ENCODE measurements at places on chromosomes 1 and 21.

DNA sequence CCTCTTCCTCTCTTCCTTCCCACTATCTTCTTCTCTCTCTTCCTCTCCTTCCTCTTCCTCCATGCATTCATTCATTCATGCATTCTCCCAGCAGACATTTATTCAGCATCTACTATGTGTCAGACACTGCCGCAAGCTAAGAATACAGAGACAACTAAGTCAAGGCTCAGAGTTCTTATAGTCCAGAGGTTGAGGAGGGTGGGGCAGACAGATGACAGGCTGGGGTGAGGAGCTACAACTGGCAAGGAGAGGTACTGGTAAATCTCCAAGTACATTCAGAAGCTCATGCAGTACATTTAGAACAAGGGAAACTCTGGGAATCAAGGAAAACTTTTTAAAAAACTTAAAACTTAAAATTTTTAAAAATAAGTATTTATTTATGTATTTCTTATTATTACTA is 56.4 kb upstream of the FMOD start:
- DNase-seq, result no peak

DNA sequence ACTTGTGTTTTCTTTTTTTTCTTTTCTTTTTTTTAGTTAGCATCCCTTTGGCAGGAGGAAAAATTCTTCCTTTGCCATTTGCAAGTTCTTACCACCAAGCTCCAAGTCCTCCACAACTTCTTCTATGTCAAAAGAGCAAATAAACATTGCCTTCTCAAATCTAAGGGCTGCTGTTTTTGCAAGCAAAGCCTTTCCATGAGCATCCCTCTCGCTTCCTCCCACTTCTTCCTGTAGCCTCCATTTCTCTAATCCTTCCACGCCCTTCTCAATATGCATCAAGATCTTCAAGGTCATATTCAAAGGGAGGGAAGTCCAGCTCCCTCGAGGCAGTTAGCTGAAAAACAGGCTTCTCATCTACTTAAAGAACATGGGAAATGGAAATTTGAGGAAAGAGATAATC is 147.1 kb downstream of the ADSS2 start:
- DNase-seq, result no peak

DNA sequence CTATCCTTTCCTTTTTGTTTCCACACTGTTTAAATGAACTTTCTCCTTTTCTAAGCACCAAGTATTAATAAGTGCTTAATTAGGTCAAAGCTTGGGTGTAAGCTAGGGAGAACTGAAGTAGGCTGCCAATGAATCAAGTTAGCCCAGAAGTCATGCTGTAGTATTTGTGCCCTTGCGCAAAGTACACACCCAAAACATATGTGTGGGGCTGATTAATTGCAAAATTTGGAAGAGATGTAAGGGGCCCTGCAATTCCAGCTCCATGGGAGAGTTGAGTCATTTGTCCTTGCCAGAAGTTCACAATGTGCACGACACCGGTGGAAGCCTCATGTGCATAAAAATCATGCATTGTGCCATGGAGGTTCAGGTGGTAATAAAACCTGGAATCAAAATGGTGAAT is 18.6 kb upstream of the NTNG1 start:
- no peak for DNase-seq

- DNase-seq, result no peak
These were observed 1.7 kb upstream of the PSEN2 start for GRCh38 chr1:226868726-226869125.

- DNase-seq, result no peak
These were observed 51.5 kb downstream of the DMRTA2 start for GRCh38 chr1:50371749-50372148.

- DNase-seq, result no peak
These were observed 42.0 kb downstream of the DENND1B start for GRCh38 chr1:197733324-197733723.

- DNase-seq, result no peak
These were observed 161.0 kb downstream of the ZNF326 start for GRCh38 chr1:90155721-90156487.

- no peak for DNase-seq
These were observed 19.7 kb upstream of the TSPEAR start for GRCh38 chr21:44730951-44731579.

- no peak for DNase-seq
These were observed at the start of gene KISS1 for GRCh38 chr1:204196068-204196795. Gene KISS1 (minus strand): TSS chr1:204196491. CDS start chr1:204192876, 3,615 bp downstream.

DNA sequence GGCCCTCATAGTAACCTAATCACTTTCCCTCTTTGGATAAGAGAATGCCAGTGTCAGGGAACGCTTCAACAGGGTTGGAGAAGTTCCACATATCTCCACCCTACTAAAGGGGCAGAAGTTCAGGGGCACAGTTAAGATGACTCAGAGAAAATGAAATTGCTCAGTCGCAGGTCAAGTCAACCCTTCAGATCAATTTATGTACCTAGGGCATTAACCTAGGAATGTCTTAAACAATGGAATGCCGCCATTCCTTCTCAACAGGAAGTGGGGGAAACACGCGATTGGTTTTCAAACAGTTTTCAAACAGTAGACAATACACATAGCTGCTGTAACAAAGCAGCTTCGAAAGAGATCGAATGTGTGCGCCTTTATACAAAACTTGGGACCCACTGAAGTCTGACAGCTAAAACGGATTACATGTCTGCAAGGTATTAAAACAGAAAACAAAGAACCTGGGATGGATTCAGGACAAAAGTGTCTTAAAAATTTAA is 897 bp downstream of the SLC25A24 start:
- peak; percentile 10 for DNase-seq

DNA sequence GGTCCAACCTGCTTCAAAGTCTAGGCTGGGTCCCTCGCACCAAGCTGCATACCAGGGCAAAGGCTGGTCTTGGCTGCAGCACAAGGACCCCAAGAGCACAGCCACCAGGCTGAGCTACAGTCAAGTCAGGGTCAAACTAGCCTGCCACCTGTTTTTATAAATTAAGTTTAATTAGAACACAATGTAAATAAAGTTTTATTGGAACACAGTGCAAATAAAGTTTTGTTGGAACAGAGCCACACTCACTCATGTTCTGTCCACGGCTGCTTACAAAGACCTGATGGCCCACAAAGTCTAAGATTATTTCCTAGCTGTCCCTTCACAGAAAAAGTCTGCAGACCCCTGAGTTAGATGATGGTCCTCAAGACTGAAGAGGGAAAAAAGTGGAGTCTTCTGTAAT is 66.2 kb downstream of the MRPL37 start:
- no peak for DNase-seq

DNA sequence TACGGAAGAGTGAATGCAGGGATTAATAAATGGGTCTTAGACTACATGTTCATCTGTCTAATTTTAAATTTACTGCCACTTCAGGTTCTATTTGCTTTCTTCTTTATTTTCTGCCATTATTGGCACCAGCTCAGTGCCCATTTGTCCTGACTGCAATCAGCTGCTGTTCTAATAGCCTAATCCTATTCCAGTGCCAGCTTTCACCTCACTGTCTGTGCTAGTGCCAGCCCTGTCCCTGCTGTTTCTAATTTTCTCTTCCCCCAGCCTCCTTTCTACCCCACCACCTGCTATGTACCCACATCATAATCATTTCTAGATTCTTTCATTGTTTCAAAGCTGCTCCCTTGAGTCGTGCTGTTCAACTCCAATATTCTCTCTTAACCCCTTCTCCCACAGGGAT is 86.4 kb downstream of the KCNK1 start:
- no peak for DNase-seq

GRCh38 chr1:88399690-88400089 is 284.4 kb upstream of the PKN2 start:
- no peak for DNase-seq

DNA sequence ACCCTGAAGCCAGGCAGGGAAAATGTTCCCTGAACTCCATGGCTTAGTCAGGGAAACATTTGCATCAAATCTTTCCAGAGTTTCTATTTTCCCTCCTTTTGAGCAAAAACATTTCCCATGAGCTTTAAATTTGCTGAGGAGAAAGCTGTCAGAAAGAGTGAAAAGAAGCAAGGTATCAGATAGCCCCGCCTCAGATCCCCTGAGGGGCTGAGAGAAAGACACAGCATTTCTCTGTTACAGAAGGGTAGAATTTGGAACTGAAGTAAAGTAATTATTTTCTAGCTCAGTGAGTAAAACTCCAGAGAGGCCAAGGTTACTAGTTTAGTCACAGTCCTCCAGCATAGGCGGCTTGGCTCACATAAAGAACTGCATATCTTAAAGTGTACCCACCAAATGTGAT is 10.6 kb downstream of the FMO1 start:
- no peak for DNase-seq

GRCh38 chr1:61160526-61160925 is 78.2 kb downstream of the NFIA start:
- no peak for DNase-seq

DNA sequence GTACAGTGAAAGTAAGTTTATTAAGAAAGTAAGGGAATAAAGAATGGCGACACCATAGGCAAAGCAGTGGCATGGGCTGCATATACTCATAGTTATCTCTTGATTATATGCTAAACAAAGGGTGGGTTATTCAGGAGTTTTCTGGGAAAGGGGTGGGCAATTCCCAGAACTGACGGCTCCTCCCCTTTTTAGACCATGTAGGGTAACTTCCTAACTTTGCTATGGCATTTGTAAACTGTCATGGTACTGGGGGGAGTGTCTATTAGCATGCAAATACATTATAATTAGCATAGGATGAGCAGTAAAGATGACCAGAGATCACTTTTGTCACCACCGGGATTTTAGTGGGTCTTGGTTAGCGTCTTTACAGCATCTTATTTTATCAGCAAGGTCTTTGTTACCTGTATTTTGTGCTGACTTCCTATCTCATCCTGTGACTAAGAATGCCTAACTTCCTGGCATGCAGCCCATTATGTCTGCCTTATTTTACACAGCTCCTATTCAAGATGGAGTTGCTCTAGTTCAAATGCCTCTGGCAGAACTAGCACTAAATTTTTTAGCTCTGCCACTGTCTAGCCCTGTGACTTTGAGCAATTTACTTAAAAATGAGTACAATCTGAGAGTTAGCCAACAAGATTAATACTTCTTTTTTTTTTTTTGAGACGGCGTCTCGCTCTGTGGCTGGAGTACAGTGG is 110.3 kb upstream of the PALMD start:
- DNase-seq, result no peak

DNA sequence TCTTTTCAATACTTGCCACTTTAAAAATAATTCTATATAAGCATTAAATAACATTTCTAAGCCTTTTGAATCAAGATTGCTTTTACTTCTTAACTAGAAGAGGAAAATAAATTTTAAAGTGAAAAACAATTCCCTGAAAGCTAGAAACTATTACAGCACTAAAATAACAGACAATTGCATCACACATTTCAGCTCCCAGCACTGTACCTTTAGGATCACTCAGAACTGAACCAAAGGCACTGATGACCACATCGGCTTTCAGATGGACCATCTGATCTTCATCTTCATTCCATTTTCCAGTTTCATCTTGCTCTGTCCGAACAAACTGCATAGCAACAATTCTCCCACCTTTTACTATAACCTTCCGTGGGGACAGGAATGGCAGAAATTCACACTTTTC is 347.3 kb downstream of the DPYD start:
- DNase-seq, result no peak

DNA sequence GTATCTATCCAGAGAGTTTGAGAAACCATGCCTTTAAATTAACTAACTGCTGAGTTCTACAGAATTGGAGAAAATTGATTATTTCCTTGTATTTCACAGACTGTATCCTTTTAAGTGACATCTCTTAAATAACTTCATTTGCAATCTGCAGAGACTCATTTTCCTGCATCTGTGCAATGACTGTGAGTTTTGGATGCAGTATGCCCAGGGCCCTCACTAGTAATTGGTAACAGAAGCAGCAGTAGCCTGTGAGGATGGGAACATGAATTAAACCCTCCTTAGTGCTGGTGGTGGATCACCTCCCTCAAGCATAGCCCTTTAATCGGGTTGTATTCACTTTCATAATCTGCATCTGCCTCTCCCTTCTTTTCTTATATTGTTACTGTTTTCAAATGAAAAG is 21.7 kb upstream of the SH3D21 start:
- DNase-seq, result no peak

DNA sequence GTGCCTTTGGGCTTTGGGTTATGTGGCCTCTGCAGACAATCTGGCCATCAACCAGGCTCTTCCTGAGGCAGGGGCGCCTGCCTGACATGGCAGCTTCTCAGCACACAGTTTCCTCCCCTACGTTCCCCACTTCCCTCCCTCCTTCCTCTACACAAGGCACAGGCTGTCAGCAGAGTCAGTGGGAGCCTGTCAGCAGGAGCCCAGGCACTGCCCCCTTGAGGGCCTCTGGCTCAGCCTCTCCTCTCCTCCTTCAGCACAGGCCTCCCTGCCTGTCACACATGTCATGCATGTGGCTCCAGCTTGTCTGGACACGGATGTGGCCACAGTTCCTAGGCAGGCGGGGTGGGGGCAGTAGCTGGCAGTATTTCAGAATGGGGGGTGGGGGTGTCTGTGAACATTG is 52.2 kb upstream of the ARTN start:
- no peak for DNase-seq

- DNase-seq, result no peak
These were observed 58.9 kb downstream of the ERG start for GRCh38 chr21:38439426-38439825.

DNA sequence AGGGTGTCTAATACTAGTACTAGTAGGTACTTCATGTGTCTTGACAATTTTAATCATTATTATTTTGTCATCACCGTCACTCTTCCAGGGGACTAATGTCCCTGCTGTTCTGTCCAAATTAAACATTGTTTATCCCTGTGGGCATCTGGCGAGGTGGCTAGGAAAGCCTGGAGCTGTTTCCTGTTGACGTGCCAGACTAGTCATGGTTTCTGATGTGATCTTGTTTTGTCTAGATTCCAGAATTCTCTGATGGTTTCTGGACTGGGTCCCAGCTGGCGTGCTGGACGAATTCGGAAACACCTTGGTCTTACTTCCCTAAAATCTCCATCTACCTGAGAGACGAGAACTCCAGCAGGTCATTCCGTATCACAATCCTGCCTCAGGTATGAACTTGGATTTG is 66.1 kb upstream of the FAM3B start:
- DNase-seq, result no peak

GRCh38 chr1:84570436-84571149 is 3.6 kb downstream of the CTBS start:
- no peak for DNase-seq

DNA sequence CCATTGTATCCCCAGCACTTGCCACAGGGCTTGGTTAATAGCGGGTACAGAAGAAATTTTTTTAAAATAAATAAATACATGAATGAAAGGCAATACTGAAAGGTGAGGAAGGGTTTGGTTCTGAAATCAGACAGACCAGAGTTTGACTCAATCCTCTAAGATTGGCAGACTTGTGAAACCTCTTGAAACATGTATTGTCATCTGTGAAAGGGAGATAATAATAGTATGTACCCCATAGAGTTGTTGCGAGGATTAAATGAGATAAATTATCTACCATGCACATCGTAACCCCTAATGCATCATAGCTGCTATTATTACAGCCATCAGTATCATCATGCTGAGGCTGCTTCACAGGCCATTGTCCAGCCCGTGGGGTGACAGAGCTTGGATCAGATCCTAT is 41.4 kb downstream of the S1PR1 start:
- no peak for DNase-seq

GRCh38 chr1:172460887-172461315 is 17.0 kb upstream of the PIGC start:
- no peak for DNase-seq

GRCh38 chr1:87392248-87393192 is 63.8 kb downstream of the LMO4 start:
- no peak for DNase-seq

GRCh38 chr1:50349242-50349565 is 74.0 kb downstream of the DMRTA2 start:
- no peak for DNase-seq

All from NCI-H510A (cell line).